ENCODE measurements at places on chromosomes 4 and X. TPM values are rescaled to one million over a fixed set of nuclear protein-coding genes. Genes with fewer than 3 reads are reported as not detected.
A peak's percentile ranks its signal among the peaks of the same experiment; 100 is the strongest.

DNA sequence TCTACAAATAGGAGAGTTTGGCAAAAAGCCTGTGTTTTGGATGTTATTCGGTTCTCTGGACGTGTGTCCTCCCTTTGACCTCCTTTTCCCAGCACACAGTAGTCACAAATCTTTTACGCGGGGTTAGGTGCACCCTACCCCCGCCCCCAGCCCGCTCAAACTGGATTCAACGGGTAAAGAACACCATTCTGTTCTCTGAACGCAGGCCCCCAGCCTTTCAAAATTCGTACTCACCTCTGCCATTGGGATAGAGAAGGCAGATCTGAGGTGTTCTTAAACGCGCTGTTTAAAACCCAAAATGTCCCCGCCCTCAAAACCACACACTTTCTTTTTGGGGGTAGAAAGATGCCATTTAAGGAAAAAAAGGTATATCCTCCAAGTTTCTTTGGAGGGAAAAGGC is 2.7 kb downstream of the LEF1 start:
- peak overlapping the region; percentile 74 for H3K4me3 ChIP-seq
- no peak for DNase-seq
- H3K27ac ChIP-seq: no peak overlapping the region
- peaks cover 4% of the 10 kb centered on the region for H3K36me3 ChIP-seq

- H3K27ac ChIP-seq: no peak overlapping the region
- H3K36me3 ChIP-seq: no peaks in the 10 kb centered on the region
- no peak overlapping the region for H3K4me3 ChIP-seq
Measured at GRCh38 chr4:106266201-106266600, 49.8 kb downstream of the TBCK start.

- peaks cover 27% of the 10 kb centered on the region for H3K36me3 ChIP-seq
- no peak overlapping the region for H3K4me3 ChIP-seq
- peaks cover 18% of the 10 kb centered on the region for H3K4me1 ChIP-seq
- H3K27ac ChIP-seq: no peak overlapping the region
- peaks cover 2% of the 10 kb centered on the region for H3K27me3 ChIP-seq
Measured at GRCh38 chr4:121688261-121688660, 8.5 kb downstream of the ANXA5 start.

The ADAMTS3 gene
- 7.4 TPM for total RNA-seq

GRCh38 chr4:15147714-15148113 is 145.4 kb downstream of the CPEB2 start:
- no peaks in the 10 kb centered on the region for H3K36me3 ChIP-seq
- peaks cover 2% of the 10 kb centered on the region for H3K27me3 ChIP-seq
- H3K4me1 ChIP-seq: peaks cover 8% of the 10 kb centered on the region

DNA sequence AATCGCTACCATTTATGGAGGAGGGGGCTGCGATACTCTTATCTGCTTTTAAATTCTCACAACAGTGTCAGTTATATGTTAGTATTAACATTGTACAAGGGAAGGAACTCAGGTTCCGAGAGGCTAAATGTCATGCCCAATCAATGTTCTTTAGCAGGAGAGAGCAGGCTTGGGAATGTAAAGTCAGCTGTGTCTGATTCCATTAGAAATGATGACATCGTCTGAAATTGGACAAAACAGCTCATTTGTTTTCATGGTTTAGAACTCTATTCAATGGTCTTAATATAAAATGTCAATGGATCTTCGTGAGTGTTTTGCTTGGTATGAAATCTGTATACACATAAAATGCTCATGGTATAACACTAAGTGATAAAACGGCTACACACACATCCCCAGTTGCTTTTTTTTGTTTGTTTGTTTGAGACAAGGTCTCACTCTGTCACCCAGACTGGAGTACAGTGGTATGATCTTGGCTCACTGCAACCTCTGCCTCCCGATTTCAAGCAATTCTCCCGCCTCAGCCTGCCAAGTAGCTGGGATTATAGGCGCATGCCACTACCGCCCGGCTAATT is 11.9 kb upstream of the SH3KBP1 start:
- H3K4me1 ChIP-seq: no peaks in the 10 kb centered on the region
- no peaks in the 10 kb centered on the region for H3K36me3 ChIP-seq
- H3K27me3 ChIP-seq: peaks cover 1% of the 10 kb centered on the region
- no peak overlapping the region for H3K4me3 ChIP-seq
- H3K27ac ChIP-seq: no peak overlapping the region
- no peak for DNase-seq

DNA sequence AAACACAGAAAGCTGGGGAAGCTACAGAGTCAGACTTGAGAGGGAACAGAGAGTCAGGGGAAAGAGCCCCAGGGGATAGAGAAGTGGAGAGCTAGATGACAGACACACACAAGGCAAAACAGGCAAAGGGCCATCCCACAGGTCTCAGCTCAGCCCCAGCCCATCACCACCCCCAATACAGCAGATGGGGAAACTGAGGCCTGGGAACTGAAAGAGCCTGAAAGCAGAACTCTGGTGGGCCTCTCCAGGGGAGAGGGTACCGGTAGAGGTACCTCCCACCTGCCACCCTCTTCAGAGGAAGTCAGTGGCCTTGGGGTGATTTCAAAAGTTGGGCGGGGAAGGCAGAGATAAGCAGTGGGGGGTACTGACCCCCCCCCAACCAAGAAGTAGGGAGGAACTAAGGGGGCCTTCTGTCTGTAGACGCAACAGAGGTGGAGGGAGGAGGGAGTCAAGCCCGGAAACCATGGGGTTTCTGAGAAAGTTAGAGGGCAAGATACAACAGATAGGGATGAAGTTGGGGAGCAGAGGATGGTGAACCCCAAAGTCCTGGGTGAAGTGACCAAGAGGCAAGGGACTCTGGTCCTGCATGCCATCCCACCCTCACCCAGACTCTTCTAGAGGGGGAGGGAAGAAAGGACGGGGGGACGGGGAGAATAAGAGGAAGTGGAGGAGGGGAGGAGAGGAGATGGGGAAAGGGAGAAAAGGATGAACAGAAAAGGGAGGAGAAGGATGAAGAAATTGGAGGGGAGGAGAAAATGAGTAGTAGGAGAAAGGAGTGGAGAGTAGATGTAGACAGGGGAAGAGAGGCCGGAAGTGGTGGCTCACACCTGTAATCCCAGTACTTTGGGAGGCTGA is 3.2 kb downstream of the GATA1 start:
- no peaks in the 10 kb centered on the region for H3K36me3 ChIP-seq
- peaks cover 2% of the 10 kb centered on the region for H3K27me3 ChIP-seq
- H3K27ac ChIP-seq: no peak overlapping the region
- peaks cover 2% of the 10 kb centered on the region for H3K4me1 ChIP-seq
- DNase-seq: no peak

DNA sequence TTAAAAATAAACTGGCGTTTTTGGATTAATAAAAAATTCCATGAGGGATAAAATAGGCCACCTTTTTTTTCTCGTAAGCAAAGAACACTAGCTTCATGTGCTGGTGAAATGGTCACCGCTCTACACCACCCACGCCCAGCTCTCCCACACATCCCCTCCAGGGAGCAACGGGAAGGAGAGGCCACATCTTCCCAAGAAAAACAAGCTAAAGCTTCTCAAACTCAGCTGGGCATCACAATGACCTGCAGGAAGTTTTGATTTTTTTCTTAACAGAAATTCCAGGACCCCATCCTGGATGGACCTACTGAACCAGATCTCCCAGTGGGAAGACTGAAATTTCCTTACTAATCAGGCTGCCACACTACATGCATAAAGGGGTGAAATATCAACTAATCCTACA is 9.8 kb downstream of the TSPAN5 start:
- no peaks in the 10 kb centered on the region for H3K36me3 ChIP-seq
- no peak overlapping the region for H3K27ac ChIP-seq
- H3K4me3 ChIP-seq: no peak overlapping the region
- H3K27me3 ChIP-seq: peaks cover 1% of the 10 kb centered on the region

DNA sequence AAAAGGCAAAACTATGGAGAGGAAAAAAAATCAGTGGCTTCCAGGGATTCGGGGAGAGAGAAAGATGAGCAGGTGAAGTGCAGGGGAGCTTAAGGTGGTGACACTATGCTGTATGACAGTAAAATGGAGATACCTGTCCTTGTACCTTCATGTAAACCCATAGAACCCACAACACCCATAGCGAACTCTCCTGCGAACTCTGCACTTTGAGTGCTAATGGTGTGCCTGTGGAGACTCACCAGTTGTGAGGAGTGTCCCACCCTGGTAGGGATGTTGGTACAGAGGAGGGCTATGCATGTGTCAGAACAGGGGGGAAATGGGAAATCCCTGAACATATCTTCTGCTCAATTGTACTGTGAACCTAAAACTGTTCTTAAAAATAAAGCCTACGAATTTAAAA is 42.8 kb downstream of the HMX1 start:
- no peaks in the 10 kb centered on the region for H3K4me1 ChIP-seq
- H3K4me3 ChIP-seq: no peak overlapping the region
- H3K36me3 ChIP-seq: no peaks in the 10 kb centered on the region
- peaks cover 2% of the 10 kb centered on the region for H3K27me3 ChIP-seq

DNA sequence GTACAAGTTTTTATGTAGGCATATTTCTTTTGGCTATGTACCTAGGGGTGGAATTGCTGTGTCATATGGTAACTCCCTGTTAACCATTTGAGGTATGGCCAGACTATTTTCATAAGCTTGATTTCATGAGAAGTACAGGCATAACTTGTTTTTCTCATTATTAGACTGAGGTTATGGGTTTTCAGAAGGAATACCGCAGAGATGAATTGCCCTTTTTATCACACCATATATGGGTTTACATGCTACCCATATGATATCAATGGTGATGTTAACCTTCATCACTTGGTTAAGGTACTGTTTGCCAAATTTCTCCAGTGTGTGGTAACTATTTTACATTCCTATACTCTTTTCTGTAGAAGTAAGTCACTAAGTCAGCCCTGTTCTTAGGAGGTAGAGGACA is 23.5 kb downstream of the RAB40A start:
- H3K27ac ChIP-seq: no peak overlapping the region
- no peaks in the 10 kb centered on the region for H3K4me1 ChIP-seq
- no peak overlapping the region for H3K4me3 ChIP-seq
- DNase-seq: no peak
- H3K36me3 ChIP-seq: no peaks in the 10 kb centered on the region

GRCh38 chr4:77820649-77821561 is 1.7 kb upstream of the CNOT6L start:
- no peak for DNase-seq
- peaks cover 26% of the 10 kb centered on the region for H3K4me1 ChIP-seq
- H3K36me3 ChIP-seq: peaks cover 5% of the 10 kb centered on the region

DNA sequence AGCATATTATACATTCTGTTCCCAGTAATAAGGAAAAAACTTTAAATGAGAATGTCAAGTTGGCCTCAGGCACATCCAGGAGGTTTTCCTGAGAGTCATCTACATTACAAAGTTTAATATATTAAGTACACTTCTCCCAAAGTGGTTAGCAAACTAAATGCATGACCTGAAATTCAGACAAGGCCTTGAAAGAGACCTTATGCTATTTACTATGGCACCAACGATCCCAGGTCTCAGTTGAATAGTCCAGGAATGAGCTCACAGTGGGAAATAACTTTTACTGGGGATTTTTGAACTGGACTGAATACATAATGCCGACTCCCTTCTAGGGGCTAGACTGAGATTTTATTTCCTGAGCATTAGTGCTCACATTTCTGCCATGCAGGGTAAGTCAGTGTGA is 1577.5 kb upstream of the PCDH7 start:
- H3K27ac ChIP-seq: no peak overlapping the region
- no peaks in the 10 kb centered on the region for H3K4me1 ChIP-seq
- no peak for DNase-seq

- H3K27ac ChIP-seq: no peak overlapping the region
- H3K4me1 ChIP-seq: peaks cover 11% of the 10 kb centered on the region
- no peak overlapping the region for H3K4me3 ChIP-seq
- peaks cover 9% of the 10 kb centered on the region for H3K27me3 ChIP-seq
Measured at GRCh38 chrX:53050841-53051240, 2.3 kb downstream of the GPR173 start.

DNA sequence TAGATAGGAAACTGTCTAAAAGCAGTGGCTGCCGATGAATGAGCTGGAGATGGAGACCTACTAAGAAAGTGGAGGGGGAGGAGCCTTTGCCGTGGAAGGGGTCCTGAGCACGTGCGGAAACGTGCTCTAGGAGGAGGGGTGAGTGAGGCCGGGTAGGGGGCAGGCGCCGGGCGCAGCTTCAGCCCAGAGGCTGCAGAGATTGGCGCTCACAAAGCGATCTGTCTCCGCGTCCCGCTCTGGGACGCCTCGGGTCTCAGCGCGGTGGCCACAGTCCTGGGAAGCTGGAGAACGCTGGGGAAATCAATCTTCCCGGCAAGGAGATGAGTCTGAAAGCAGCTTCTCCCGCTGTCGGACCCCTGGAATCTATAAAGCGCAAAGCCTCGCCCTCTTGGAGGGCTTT is 444 bp upstream of the ARHGAP6 start:
- no peak overlapping the region for H3K27ac ChIP-seq
- peaks cover 9% of the 10 kb centered on the region for H3K27me3 ChIP-seq
- H3K4me1 ChIP-seq: no peaks in the 10 kb centered on the region
- H3K36me3 ChIP-seq: no peaks in the 10 kb centered on the region
- DNase-seq: peak; percentile 2
- H3K4me3 ChIP-seq: peak overlapping the region; percentile 74

GRCh38 chrX:54640103-54640690 is 110.2 kb downstream of the GNL3L start:
- H3K36me3 ChIP-seq: no peaks in the 10 kb centered on the region
- H3K27ac ChIP-seq: peak overlapping the region; percentile 99
- peak overlapping the region; percentile 81 for H3K4me3 ChIP-seq

The PITX2 gene
- 11.9 TPM for total RNA-seq

DNA sequence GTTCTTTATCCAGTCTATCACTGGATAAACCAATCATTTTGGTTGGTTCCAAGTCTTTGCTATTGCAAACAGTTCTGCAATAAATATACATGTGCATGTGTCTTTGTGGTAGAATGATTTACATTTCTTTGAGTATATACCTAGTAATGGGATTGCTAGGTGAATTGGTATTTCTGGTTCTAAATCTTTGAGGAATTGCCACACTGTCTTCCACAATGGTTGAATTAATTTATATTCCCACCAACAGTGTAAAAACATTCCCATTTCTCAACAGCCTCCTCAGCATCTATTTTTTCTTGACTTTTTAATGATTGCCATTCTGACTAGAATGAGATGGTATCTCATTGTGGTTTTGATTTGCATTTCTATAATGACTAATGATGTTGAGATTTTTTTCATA is 791.7 kb upstream of the AGA start:
- H3K4me1 ChIP-seq: no peaks in the 10 kb centered on the region
- DNase-seq: no peak
- H3K27ac ChIP-seq: no peak overlapping the region
- H3K4me3 ChIP-seq: no peak overlapping the region
- H3K27me3 ChIP-seq: no peaks in the 10 kb centered on the region

The ELK1 gene
- 29.4 TPM for total RNA-seq
